ENCODE measurements at places on chromosomes 11 and 22. TPM values are rescaled to one million over a fixed set of nuclear protein-coding genes. Genes with fewer than 3 reads are reported as not detected.

UPB1 gene
- 0.52 TPM for total RNA-seq

FAM181B gene
- under 0.01 TPM for total RNA-seq

OR52I1 gene
- not detected for total RNA-seq

SAA2 gene
- total RNA-seq: not detected

ALDH3B2 gene
- total RNA-seq: not detected

C11orf91 gene
- total RNA-seq: not detected

CALCA gene
- total RNA-seq: not detected

VSIG2 gene
- not detected for total RNA-seq

OMP gene
- 1.6 TPM for total RNA-seq

All from skeletal muscle tissue (tissue), 5 donors.